ENCODE measurements at places on chromosomes 6 and 20.

DNA sequence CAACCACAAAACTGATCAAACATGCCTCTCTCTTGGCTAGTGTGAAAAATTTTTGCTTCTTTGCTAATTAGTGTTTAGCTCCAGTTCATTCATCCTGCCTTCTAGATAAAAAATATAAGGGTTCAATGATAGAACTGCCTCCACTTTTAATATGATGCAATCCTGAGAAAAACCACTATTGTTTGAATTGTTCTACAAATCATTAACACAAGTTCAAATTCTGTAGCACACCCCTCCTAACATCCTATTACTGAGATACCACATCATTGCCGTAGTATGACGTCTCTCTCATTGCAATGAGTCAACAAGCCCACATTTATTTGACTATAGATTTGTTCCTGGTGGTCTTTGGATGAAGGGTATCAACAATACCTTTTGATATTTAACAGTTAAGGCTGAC lies 365.8 kb upstream of the OPRM1 start:
- no peak for DNase-seq

- DNase-seq = no peak
Observed at GRCh38 chr20:46128310-46129151, 10.4 kb downstream of the CD40 start.

DNA sequence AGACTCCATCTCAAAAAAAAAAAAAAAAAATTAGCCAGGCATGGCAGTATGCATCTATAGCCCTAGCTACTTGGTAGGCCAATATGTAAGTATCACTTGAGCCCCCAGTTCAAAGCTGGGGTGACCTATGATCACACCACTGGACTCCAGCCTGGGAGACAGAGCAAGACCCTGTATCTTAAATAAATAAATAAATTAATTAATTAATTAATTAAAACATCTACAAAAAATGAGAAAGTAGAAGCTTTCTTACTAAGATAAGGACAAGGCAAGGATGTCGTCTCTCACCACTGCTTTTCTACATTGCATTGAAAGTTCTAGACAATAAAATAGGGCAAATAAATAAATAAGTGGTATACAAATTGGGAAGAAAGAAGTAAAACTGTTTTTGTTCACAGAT lies 134.3 kb upstream of the CARMIL1 start:
- no peak for DNase-seq

DNA sequence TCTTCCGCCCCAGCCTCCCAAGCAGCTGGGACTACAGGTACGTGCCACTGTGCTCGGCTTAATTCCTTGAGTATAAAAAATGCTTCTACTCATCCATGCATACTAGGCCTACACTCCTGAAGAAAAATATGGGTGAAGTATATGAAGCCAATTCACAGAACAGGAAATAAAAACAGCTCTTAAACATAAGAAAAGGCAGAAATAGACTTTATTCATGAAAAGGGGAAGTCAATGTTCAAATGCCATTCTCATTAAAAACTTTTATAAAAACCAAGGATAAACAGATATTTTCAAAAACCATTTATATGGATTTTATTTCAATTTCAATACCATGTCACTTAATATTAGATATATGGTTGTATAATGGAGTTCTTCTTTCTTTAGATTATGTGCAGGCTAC lies 18.3 kb downstream of the SERPINB9 start:
- DNase-seq = no peak

DNA sequence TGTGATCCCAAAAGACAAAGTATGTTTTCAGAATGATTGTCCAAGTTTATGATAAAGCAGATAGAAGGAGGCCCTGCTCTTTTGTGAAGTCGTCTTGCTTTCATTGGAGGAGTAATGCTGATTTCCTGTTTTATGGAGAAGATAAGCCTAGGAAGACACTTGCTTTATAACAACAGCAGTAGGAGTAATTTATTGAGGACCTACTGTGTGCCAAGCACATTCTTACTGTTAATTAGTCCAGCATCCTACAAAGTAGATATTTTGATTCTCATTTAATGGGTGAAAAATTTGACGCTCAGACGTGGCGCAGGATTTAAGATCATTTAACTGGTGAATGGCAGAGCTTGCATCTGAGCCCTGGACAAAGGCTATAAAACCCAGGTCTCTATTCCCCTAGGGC lies 87.6 kb downstream of the ZDHHC14 start:
- no peak for DNase-seq

DNA sequence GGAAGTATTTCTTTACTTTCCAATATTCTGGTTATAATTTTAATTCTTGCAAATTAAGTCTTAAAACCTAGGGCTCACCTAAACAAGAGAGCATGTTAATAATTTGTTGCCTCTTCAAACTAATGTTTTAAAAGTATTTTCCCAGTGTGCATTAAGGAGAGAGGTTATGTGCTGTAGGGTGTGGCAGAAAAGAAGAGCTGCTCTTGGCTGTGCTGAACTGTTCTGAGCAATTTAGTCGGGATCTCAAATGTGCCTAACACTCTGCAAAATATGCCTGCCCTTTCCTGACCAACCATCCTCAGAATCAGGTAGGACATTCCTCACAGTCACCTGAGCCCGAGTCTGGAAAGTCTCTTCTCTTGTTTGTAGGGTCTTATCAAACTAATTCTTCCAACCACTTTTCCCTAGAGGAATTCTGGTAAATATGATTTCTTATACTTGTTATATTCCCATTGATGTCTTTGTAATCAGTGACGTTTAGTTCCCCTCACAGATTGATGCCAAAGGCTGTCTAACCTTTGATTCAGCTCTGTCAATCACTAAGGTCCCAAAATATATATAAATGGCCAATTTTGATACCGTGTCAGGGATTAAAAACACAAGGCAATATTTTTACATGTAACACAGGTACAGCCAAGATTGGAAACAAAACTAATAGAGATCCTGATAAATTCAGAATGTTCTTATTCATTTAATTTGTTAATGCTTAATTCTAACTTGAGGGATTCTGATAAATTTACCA lies 298.4 kb downstream of the ADGB start:
- DNase-seq = no peak

DNA sequence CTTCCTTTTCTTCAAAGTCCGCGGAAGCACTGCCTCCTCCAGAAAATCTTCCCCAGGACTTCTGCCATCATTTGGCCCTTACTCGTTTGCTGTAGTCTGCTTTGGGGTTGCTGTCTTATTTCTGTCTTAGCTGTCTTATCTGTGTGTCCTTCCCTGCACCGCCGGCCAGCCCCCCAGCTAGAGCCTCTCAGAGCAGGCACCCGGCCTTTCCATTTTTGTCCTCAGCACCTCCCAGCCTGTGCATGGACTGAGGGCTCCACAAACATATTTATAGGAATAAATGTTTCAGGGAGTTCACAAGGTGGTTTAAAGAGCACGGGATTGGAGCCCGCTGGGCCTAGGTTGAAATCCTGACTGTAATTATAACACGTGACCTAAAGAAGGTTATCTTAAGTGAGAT lies 8.1 kb downstream of the GLP1R start:
- no peak for DNase-seq

Measured in inflammatory macrophage treated with lipopolysaccharide for 1 hour (primary cell).